ENCODE measurements at places on chromosomes 13 and 19.
A peak's percentile ranks its signal among the peaks of the same experiment; 100 is the strongest.

DNA sequence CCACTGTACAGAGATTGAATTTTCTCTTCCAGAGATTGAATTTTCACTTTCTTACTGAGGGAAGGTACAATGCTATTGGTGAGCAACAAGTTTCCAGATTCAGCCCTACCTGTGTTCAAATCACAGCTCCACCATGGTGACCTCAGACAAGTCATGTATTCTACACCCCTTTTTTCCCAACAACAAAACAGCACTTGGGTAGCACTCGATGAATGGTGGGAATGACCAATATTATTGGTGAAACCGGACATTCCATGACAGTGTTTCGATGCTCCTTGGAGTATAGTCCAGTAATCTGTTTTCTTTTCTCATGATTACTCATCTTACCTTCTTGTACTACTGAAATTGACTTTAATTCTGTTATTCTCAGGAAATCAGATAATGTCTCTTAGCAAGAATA, 266.2 kb upstream of the SOX21 start:
- DNase-seq, result no peak

- no peak for DNase-seq
These were observed 38.9 kb downstream of the DNM2 start for GRCh38 chr19:10756791-10757190.

- no peak for DNase-seq
These were observed at the start of gene MISP3 for GRCh38 chr19:14072535-14073260. MISP3 (plus strand) TSS chr19:14072786; CDS start chr19:14073310, 524 bp downstream.

DNA sequence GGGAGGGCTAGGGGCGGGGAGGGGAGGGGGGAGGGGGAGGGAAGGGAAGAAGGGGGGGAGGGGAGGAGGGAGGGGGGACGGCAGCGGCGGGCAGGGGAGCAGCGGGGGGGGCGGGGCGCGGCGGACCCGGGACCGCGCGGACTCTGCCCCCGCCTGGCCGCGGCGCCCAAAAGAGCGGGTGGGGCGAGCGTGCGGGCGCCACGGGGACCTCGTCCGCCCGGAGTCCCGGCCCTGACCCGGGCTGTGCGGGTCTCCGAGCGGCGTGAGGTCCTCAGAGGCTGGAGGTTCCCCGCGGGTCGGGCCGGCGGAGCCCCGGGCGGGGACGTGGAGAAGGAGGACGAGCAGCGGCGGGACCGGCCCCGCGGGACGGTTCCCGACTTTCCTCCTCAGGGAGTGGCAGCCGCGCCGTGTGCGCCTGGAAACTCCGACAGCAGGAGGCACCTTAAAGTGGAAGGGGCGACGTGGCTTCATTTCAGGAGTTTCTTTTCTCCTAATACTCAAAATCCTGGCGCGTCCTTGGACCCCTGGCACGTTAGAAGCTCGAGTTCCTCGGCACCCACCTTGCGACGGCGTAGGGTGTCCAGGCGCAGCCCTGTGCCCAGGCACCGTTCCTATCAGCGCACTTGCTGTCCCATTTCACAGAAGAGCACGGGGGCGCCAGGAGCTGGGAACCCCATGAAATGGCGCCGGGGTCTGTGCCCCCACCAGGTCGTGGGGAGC, 518 bp upstream of the PLPP2 start:
- no peak for DNase-seq

DNA sequence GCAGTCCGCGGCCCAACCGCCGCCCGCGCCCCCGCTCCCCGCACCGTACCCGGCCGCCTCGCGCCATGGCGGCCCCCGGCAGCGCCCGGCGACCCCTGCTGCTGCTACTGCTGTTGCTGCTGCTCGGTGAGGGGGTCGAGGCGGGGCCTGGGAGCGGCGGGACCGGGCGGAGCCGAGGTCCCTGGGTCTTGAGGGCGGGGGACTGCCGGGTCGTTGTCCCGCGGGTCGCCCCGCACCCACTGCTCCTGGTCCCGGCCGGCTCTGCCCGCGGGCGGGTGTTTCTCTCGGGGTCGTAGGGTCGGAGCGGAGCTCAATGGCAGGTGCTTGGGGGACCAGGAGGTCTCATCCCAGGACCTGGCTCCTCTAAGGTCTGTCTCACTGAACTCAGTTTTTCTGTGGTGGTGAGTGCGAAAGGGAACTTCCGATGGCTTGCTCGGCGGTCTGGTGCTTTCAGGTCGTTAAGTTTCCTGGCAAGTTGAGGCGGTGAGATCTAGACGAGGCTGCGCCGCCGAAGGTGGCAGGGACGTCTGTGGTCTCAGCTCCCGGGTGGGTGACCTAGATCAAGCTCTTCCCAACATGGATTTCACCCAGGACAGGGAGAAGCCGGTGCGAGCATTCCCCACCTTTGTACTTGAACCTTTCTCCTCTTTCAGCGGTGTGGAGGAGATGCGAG, 467 bp downstream of the LAMP1 start:
- peak; percentile 10 for DNase-seq

GRCh38 chr19:50498219-50499056, 12.6 kb downstream of the JOSD2 start:
- DNase-seq, result no peak

DNA sequence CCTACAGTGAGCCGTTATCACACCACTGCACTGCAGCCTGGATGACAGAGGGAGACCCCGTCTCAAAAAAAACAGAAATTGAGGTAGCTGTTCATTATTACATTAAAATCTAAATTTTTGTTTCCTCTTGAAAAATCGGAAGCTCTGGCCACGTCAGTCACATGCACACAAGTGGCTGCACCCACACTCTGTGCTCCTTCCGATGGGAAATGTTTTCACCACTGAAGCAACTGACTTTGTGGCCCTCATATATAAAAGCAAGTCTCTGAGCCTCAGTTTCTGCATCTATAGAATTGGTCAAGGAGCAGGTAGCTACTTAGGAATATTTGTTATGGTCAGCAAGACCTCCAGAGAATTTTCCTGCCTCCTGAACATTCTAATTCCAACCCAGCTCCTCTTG, 4.5 kb downstream of the LRRC25 start:
- DNase-seq, result no peak

- no peak for DNase-seq
These were observed 11.4 kb downstream of the MLLT1 start for GRCh38 chr19:6268382-6268771.

All from stimulated activated CD4-positive, alpha-beta T cell treated with anti-CD3 and anti-CD28 coated beads, Interleukin-1b, Interleukin-23, amount 100 ng/mL, for 1 hour (primary cell).